ENCODE measurements at places on chromosomes 2 and 18.
A peak's percentile ranks its signal among the peaks of the same experiment; 100 is the strongest.

GRCh38 chr2:176496761-176497160, 227.5 kb downstream of the MTX2 start:
- no peak for DNase-seq

DNA sequence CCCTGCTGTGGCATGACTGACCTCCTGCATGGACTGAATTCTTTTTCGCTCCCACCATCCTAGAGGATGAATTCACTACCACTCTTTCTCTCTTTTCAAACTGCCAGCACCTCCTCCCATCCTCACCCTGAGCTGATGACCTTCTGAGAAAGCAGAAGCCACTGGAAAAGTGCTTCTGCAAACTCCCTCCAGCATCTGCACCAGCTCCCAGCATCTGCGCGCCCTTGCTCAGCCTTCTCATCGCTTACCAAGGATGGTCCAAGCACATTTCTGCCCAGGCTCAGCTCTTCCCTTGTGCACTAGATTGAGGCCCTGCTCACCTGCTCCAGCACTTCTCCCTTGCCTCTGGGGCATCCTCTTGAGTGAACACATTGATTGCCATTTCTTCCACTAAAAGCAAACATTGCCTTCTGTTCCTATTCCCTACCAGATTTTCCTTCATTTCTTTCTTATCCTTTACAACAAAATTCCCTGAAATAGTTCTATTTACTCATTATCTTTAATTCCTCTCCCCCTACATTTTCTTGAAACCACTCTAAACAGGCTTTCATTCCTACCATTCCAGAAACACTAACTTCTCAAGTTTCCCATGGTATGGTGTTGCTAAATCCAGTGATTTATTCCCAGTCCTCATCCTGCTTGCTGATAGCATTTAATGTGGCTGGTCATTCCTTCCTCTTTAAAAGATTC, 42.7 kb upstream of the IL1RL1 start:
- no peak for DNase-seq

- DNase-seq: peak; percentile 38
These were observed 18.2 kb downstream of the RPL37A start for GRCh38 chr2:216516730-216517350.

- DNase-seq: no peak
These were observed 9.8 kb downstream of the RMDN2 start for GRCh38 chr2:37934591-37935513.

DNA sequence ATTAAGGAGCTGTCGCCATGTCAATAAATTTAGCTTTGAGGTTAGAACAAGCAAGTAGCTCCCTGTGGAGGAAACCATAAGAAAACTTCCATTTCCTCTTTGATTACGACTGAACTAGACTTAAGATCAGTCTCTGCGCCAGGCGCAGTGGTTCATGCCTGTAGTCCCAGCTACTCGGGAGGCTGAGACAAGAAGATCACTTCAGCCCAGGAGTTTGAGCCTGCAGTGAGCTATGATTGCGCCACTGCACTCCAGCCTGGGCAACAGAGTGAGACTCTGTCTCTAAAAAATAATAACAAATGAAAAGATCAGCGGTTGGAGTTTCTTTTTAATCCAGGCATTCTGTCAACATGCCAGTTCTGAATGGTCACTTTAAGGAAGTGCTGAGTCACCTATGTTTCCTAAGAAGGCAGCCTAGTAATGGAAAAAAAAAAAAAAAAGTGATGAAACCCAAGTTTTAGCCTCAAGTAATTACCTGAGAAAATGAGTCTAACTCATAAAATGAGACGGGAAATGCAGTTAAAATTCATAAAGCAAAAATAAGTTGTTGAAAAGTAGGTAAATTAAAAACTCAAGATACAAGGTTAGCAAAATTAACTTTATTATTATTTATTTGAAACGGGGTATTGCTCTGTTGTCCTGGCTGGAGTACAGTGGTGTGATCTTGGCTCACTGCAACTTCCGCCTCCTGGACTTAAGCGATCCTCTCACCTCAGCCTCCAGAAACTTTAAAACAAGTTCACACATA, 10.2 kb downstream of the C18orf32 start:
- peak; percentile 13 for DNase-seq

GRCh38 chr2:223459328-223459939, 142.7 kb downstream of the SCG2 start:
- DNase-seq: no peak

DNA sequence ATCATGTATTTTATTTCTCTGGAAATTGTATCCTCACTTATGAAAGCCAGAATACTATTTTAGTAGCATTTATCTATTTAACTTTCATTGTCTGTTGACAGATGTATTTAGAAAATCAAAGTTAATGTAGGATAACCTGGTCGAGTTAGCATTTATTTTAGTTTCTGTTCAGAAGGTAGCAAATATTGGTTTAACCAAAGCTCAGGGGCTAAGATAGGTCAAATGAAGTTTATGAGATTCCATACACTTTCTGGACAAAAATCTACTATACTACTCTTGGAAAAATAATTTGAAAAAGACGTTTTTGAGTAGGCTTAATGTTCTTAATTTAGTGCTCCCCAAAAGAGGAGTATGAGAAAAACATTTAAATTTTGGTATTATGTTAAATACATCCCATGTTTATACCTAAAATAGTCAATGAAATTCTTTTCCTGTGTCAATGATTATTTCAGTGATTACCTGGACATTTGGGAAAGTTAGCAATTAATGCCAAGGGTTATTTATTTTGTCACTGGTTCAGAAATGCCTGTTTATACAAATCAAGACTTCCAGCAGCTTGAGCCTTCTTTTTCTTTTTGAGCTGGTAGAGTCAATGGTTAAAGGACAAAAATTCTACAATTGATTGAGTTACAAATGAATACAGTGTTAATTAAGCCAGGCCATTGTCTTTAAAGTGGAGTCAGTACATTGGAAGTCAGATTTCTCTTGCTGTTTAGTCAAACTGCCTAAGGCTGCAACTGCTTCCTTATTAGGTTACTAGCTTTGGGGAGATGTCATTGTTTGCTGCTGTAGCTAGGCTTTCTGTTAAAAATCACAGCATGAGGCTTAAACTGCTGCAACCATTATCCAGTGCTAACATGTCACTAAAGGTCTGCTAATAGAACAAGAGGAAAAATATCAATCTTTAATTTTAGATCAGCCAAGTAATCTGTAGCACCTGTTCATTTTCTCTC, 182.3 kb downstream of the CAMKMT start:
- DNase-seq: no peak

DNA sequence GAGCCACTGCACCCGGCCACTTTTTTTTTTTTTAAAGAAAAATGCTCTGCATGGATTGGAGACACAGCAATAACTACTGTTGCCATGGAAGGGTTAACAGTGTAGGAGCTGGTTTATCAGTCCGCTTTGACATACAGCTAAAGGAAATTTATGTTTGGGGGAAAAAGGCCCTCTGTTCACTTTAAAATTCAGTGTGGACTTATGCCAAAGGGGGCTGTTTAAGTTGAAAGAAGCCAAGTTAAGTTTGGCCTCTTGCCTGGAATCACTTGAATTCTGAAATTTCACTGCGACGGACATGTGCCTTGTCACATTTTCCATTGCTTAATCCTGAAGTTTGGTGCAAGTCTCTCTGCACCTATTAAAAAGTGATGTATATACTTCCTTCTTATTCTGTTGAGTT, 3.1 kb downstream of the KCNE4 start:
- no peak for DNase-seq

DNA sequence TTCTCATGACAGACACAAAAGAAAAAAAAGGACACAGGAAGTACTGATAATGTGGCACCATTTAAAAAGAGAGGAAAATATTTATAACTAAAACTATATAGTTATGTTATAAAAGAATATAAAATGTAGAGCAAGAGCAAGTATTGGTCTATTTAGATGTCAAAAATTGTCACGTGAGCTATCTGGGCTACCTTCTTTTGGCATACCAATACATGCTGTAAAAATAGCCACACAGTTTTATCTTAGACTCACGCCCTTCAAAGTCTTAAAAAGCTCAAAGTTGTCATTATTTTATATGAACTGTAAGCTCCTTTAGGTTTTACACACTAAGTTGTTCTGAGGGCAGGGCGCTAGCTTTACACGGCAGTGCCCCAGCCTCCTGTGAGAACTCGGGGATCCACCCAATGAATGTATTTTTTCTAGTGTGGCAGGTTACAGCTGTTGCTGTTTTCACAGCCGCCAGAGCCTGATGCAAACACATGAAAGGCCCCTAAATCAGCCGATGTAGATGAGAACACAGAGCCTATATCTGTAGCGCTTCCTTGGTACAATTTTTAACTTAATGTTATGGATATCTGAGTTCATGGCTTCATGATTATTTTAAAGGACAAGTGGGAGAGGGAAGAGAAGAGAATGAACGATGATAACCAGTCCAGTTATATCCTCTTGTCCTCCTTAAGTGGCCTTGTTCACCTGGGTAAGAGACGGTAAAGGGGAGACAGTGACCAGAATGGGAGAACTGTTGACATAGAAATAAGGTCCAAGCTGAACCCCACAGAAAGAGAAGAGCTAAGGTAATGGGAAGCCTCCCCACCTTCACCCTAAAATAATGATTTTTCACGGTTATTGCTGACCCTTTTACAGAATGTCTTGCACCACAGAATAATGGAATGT, 130.8 kb downstream of the CACNB4 start:
- no peak for DNase-seq

GRCh38 chr2:241321886-241322285, 6.2 kb downstream of the SEPTIN2 start:
- DNase-seq: no peak

DNA sequence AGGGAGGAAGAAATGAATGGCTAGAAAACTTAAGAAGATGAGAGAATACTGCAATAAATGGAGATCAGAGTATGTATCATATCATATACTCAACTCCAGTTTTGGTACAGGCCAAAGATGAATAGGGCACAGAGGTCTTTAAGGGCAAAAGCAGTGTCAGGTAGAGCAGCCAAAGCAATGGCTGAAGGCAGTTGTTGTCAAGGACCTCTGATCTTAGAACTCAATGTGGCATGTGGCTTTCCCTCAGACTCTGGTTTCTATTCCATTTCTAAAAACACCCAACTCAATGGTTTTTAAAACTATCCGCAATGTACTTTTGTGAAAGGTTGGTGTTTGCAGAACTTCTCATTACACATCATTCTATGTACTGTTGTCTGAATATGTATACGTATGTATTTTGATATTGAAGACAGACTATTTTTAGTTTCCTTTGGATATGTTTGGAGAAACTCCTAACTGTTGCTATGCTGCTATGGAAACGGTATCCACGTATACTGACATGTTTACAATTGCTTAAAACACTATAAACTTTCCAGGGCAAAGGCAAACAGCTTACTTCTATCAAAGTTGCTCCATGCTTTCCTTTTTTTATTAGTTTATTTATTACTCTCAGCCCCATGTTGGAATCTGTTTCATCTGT, 58.1 kb upstream of the PELI1 start:
- DNase-seq: no peak

DNA sequence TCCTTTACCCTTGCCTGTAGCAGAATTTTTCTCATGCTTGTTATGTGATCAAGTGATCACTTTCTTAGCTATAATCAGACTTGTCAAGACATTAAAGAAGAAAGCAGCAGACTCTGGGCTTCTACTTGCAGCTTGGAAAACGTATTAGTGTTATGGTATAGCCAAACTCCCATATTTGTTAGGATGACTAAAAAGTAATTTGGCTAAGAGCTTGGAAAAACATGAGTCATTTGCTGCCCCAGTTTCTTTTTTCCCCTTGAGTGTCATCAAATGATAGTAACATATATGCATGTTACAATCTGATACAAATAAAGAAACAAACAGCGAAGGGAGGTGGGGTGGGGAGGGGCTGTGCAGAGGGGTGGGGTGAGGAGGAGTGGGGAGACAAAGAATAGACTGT, 155.5 kb downstream of the IKZF2 start:
- no peak for DNase-seq

GRCh38 chr2:152715854-152716428, 1.3 kb downstream of the PRPF40A start:
- DNase-seq: peak; percentile 42

GRCh38 chr2:231671270-231672050, 36.9 kb upstream of the PTMA start:
- no peak for DNase-seq

GRCh38 chr18:317618-318017, 49.8 kb upstream of the THOC1 start:
- no peak for DNase-seq

DNA sequence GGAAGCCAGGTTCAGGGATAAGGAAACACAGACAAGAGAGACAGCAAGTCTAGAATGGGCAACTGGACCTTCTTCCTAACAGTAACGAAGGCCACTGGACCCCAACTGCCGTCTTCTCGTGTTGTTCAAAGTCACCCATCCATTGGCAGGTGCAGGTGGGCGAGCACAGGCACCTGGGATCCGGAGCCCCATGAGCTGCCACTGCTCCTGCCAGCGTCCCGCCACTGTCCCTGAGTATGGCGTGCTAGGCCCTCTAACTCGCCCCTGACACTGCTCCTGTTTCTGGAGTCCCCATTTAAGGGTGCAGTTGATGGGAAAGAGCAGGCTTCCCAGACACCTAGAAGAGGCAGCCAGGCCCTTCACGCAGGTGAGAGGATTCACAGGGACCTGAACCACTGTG, 48.0 kb downstream of the NDUFA10 start:
- no peak for DNase-seq

DNA sequence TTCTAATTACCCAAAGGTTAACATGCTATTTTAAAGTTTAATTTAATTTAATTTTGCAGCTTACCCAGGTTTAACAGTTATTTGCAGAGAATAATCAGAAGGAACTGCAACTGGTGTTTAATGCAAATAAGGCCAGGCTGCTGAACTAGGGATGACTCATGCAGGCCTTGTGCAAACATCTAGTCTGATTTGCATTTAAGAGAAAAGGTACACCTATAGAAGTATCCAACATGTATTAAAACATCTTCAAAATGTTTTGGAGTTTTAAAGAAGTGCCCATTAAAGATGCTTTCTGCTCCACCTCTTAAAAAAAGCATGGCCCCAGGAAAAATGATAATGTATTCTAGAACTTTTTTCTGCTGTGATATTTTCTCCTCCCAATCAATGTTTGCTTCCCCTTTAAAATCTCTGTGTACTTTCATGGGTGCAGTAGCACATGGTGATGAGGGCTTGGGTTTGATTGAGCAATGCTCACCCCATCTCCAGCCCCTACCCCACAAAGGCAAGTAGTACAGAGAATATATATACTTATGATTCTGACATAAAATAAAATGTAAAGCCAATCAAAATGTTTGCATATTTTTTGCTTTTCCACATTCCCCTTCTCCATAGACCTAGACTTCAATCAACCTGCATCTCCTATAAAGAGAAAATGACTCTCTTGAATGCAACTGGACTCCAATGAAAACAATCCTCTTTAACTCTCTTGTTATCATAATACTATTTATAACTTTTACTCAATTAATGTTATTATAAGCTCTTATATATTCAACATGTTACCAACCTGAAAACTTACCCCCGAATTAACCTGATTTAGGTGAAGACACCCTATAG, 54.1 kb downstream of the ATP8B1 start:
- peak; percentile 9 for DNase-seq

- no peak for DNase-seq
These were observed 175.7 kb downstream of the ICOS start for GRCh38 chr2:204112084-204112770.
